ENCODE measurements at places on chromosomes 5 and 9.

- DNase-seq = no peak
Observed at GRCh38 chr5:56143373-56143714, 89.8 kb downstream of the ANKRD55 start.

- DNase-seq = no peak
Observed at GRCh38 chr9:106291786-106292185, 571.2 kb upstream of the ZNF462 start.

- DNase-seq = no peak
Observed at GRCh38 chr9:135228345-135228982, 141.0 kb downstream of the OLFM1 start.

DNA sequence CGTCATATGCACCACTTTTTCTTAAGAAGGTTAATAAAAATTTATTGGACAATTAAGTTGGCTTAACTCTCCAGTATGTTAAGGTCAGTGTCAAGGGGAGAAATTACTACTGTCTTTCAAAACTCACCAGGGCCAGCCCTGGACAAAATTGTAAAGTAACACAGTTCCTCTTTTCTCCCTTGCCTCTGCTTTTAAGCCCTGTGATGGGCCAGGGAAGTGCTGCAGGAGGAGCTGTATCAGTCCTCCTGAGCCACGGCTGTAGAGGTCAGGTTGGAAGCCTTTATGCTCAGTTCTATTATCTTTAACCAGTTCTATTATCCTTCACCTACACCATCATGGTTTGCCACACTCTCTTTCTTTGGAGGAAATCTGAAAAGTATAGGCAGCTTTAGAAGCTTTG lies 11.5 kb upstream of the PPP2R2B start:
- DNase-seq = no peak

- DNase-seq = no peak
Observed at GRCh38 chr9:97502222-97502983, 937 bp downstream of the TMOD1 start.

DNA sequence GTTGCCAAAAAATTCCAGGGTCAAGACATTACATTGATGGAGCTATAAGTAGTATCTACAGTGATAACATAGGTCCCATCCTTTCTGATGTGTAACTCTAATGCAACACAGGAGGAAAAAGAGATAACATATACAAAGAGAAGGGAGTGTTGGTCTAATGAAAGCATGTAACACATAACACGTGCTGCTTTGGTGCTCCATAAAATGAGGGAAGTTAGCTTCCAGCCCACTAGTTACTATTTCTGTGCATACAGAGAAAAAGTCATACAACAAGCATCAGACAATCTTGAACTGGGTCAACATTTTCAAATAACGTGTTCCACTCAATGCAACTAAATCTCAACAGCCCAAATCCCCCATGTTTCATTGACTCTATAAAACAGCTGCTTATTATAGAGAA lies 11.7 kb downstream of the MLLT3 start:
- no peak for DNase-seq

DNA sequence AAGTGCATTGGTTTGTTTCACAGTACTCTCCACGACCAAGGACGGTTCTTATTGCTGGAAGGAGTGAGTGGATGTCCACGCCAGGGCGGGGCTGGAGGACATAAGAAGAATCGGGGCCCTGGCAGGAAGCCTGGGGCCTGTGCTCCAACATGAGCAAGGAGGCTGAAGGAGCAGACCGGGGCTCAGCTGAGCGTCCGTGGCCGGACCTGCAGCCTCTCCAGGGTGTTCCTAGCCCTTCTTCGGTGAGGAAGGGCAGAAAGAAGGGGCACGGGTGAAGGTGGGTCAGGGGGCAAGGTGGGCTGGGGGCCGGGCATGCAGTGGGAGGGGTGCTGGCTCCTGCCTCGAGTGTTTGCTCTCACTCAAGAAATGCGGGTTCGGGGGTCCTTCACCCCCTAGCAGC lies 18.1 kb downstream of the FAM78A start:
- no peak for DNase-seq

DNA sequence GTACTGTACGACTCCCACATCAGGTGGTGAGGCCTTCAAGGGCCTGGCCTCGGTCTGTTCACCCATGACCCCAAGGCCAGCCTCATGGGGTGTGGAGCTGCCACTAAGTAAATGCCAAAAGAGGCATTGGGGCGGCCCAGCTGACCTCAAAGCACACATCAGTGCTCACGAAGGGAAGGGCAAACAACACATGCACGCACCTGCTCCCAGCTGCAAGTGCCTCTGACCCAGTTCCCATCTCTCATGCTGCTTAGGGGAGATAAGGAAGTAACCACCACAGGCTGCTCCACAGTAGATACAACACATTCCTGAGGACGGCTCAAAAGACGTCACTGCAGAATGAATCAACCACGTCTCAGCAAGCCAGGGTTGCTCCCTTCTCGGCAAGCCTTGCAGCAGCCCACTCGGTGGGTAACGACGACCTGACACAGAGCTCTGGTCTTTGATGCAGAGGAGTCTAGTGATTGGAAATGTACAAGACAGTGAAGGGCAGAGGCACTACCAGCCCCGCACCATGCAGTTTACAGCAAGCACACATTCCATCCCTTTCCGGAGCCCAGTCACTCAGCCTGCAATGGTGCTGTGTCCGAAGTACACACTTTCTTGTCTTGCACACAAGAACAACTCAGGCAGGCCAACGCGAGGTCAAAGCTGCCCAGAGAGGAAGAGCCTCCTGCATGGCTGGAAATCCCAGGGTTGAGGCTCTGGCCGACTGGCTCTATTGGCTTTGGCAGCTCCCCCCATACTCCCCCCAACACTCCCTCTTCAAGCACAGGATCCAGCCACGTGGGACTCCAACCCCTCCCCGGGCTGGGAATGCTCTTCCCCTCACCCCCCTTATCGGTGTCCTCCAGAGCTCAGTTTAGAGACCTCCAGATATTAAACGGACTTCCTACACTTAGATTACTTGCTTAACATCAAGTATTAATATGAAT lies 31.8 kb downstream of the FABP6 start:
- DNase-seq = no peak

- no peak for DNase-seq
Observed at GRCh38 chr5:171428168-171428696, 8.8 kb downstream of the FGF18 start.

GRCh38 chr5:122846051-122846550 lies 688 bp downstream of the SNX24 start:
- DNase-seq = no peak

DNA sequence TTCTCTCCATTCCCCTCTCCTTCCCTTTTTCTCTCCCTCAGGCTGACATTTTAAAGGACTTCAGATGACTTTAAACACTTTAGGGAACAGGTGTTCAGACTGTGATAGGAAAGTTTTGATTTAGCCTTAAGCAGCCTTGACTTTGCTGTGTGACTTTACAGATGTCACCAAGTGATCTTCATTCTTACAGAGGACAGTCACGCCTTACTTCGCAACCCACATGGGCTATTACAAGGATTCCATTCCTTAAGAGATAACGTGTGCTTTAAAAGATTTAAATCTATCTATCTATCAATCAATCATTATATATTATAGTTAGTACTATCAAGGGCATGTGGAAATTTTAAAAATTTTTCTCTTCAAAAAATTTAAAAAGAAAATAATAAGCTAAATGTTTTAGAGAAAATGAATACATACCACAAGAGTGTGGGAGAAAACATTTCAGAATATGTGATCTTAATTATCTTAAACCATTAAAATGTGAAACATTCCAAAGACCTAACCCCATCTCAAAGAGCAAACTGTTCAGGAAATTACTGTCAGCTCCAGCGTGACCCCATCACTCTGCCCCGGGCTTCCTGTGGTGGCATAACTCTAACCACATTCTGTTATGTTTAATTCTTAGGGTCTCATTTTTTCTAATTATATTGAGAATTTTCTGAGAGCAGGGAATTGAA lies 530.5 kb downstream of the SEMA5A start:
- DNase-seq = no peak

DNA sequence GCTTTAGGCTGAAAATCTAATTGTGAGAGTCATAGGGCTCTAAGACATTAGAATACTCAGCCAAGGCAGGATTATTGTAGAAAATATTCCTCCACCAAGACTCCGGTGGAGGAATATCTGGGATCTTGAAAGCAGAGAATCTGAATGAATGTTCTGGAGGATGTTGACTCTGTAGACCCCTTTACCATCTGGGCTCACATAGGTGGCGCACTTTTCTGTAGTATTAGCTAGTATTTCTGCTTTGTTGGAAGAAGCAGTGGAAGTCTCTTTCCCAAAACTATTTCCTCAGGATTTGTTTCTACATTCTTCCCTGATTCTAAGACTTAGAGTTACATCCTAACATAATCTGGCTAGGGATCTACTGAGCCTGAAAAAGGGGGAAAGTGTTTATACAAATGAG lies 752.4 kb upstream of the SEMA6A start:
- no peak for DNase-seq

- DNase-seq = no peak
Observed at GRCh38 chr5:6253846-6254245, 124.5 kb downstream of the MED10 start.

- no peak for DNase-seq
Observed at GRCh38 chr5:93831449-93831848, 90.0 kb upstream of the POU5F2 start.

DNA sequence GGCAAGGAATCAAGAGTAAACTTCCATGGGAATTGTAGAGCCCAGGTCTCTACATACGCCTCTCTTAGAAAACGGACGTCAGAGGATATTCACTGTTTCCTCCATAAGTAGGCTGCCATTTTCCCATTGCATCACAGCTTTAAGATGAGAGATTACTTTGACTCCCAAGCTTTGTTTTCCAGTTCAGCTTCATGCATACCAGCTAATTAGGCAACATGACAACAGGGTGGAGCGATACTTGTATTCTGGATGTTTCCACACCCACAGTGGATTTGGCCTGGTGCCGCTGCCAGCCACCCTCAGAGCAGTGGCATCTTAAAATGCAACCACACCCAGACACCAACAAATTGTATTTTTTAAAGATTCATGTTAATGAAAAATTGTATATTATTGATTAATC lies 20.9 kb upstream of the SPINK5 start:
- no peak for DNase-seq

DNA sequence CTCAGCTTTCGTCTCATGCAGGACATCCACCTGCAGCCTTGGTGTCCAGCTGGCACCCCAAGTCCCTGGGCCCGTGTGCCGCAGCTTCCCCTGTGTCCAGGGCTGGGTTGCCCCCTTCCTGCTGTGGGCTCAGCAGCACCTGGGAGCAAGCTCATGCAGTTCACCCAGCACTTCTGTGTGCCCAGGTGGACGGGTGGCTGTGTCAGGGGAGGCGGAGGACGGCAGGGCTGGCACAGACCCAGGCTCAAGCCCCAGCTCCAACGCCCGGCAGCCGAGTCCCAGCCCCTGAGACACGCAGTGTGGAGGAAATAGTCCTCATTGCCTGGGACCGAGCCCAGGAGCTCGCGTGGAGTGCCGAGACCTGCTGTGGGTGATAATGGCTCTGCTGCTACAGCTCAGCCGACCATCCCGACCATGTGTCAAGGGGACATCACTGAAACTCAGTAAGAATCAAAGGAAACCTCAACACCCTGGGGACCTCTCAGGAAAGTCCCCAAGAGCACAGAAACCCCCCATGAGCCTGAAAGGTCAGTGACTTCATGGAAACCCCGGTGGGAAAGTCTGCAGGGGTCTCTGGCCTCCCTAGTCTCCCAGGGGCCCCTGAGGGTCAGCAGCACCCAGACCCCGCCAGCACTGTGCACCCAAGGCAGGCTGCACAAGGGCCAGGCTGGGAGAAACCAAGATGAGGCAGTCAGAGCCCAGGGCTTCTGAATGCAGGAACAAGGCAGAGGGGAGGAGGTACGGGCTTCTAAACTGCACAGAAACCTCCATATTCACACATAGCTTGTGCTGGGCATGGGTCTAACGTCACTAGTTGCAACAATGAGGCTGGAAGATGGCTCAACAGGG lies 38.8 kb downstream of the LPCAT1 start:
- DNase-seq = no peak

- DNase-seq = no peak
Observed at GRCh38 chr9:3929345-3930047, 370.4 kb downstream of the GLIS3 start.

DNA sequence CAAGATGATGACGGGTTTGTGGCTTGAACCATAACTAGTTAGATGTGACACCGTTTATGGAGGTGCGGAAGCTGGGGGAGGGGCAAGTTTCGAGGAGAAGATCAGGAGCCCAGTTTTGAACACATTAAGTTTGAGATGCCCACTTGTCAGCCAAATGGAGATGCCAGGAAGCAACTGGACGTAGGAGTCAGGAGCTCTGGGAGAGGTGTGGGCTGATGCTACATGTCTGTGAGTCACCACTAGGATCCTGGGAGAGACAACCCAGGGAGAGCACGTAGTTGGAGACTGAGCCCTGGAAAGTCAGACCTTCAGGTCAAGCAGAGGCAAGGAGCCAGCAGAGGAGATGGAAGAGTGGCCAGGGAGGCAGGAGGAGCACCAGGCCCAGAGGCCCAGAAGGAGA lies 48.8 kb upstream of the SLC25A51 start:
- DNase-seq = no peak

DNA sequence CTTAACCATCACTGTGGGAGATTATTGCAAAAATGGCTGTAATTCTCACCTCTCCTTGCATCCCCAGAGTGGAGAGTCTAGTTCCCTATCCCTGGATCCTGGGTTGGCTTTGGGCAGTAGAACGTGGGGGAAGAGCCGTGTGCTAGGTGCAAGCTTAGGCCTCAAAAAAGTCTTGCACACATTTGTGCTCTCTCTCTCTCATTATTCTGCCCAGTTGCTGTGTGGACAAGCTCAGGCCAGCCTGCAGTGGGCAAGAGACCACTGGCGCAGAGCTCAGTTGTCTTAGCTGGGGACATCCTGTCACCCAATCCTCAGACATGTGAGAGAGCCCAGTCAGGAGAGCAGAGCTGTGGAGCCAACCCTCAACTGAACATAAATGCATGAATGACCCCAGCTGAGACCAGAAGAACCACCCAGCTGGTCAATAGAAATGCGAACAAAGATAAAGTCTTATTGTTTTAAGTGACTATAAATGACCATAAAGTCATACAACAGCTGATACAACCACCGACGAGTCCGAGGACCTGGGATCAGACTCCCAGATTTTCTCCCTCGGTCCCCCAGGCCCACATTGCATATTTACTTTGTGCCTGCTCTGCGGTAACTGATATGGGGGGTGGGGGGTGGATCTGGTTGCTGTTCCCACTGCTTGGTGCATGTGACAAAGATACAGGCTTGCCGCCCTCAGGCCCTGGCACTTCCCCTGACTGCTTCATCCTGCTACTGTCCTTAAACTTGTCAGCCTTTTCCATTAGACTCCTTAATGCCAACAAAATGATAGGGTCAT lies 166.4 kb upstream of the MVB12B start:
- DNase-seq = no peak

DNA sequence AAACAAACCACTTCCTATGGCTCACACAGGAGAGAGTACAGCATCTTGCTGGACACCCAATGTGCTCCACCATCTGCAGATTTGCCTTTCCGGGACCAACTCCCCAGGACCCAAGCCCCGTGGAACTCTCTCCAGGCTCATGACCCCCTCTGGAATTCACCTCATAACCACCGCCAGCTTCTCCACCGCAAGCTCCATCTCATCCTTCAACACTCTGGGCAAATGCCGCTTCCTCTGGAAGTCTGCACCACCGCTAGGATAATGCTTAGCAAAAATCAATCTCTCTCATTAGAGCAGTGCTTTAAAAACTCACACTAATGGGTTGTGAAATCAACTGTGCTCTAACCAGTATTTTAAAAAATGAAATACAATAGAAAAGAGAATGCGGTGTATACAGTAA lies 150.0 kb downstream of the COL23A1 start:
- DNase-seq = no peak

Data from stimulated activated naive CD4-positive, alpha-beta T cell treated with Interleukin-2 at 50 U/mL for 16 hours (primary cell).